ENCODE measurements at places on chromosomes 7 and 10.

DNA sequence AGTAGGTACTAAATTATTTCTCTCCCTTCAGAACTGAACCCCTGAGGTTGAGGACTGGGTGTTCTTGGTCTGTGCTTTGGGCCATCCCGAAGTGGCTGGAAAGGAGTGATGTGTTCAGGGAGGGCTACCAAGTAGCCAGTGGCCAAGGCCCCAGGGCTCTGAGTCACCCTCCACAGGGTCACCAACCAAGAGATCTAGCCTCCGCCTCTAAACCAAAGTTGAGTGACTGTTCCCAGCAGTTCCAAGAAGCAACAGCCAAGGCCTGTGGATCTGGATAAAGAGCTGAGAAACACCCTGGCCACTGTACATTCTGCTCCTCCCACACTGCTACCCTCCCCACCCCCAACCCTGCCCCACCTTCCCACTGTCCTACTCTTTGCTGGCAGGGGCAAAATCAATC is 35.5 kb upstream of the KCNMA1 start:
- DNase-seq, result no peak

- DNase-seq, result peak; percentile 84
These were observed 14.7 kb upstream of the MICALL2 start for GRCh38 chr7:1473864-1474512.

DNA sequence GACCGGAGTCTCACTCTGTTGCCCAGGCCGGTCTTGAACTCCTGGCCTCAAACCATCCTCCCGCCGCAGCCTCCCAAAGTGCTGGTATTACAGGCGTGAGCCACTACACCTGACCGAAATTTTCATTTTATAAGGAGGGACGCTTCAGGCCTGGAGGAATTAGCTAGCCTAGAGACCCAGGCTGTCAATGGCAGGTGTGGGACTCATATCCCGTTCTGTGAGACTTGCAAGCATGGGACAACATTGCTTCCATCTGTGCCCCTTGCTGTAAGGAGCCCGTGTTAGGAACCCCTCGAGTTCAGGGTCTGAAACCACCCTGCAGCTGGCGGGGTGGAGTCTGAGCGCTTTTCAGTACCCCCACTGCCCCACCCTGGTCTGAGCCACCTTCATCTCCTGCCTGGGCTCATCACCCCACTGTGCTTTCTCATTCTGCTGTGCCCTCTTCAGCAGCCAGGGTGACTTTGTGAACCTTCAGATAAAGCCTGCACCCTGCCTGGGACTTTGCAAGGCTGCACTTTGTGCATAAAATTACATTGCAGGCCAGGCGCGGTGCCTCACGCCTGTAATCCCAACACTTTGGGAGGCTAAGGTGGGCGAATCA is 1.3 kb upstream of the DAGLB start:
- no peak for DNase-seq

GRCh38 chr10:120975072-120975867 is 124.1 kb downstream of the WDR11 start:
- no peak for DNase-seq

GRCh38 chr10:35218339-35218955 is 91.8 kb downstream of the CREM start:
- peak; percentile 85 for DNase-seq

GRCh38 chr10:100730725-100731406 is 14.5 kb upstream of the PAX2 start:
- DNase-seq, result peak; percentile 7

DNA sequence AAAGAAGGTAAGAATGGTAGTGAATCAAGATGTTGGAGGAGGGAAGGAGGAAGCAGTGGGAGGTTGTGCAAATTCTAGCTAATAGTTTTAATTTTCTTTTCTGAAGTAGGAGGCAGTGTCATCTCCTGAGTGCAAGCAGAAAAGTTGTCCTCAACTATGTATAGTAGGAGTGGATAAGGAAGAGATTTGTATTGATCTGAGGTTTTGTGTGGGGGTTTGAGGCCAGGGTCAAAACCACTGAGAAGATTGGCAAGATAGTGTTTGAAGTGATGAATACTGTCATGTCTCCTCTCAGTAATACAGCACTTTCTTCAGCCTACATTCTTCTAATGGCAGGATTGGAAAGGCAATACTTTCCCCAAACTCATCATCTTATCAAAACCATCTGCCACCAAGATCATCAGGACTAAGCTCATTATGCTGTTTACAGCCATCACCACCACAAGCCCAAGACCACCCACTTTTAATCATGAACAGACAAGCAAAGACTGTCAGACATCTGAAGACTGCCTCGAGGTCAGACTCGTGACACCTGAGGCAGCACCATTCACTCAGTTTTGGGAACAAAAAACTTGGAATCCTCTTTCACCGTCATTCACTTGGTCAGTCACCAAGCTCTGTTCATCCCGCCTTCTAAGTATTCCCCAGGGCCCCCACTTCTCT is 1.5 kb upstream of the MIOS start:
- DNase-seq, result no peak

DNA sequence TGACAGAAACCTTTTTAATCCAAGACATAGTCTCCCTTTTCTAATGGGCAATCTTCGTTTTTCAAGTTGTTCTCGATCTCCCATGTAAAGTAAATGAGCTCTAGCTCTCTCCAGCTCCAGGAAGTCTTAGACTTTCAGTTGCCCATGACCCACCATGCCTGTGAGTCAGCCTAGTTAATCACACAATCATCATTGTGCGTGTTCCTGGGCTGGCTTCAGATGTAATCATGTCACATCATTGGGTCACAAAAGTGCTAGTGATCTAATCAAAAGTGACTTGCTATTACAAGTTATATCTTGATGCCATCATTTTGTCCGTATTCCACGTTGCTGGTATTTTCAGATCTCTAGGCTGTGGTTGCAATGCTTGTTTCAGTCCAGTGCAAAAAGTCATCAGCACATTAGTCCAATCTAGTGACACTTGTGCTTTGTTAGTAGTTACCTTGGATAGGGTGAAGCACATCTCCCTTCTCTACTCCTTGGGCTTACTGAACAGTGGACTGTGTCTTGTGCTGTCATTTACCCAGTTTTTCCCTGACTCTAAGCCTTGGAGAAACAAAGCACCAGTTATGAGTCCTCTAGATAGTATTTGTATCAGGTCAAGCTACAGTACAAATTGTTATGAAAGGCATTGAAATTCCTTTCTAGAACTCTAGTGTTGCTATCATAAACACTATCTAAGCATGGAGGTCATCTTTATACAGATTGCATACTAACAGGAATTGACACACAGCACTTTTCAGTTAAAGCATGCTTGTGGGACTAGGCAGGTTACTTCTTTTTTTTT is 316.6 kb downstream of the GFRA1 start:
- DNase-seq, result no peak

GRCh38 chr7:80858141-80858903 is 60.5 kb downstream of the SEMA3C start:
- no peak for DNase-seq

GRCh38 chr10:2111965-2112364 is 374.6 kb upstream of the ADARB2 start:
- DNase-seq, result no peak

GRCh38 chr10:49463605-49464004 is 67.7 kb upstream of the DRGX start:
- DNase-seq, result no peak

DNA sequence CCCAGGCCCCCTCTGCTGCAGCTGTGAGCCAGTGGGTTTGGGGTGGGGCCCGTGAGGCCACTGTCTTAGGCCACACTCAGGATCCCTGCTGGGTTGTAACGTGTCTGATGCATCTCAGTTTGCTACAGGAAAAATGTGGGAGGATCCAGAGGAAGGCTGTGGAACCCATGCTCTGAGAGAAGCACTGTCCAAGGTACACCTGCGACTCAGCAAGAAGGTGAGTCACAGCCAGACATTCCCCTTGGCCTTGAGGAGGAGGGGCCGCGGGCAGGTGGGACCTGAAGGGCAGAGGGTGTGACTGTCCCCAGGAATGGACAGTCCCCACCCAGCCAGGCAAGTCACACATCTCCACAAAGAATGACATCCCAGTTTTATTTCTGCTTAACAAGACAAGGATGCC is 27.8 kb upstream of the C10orf120 start:
- no peak for DNase-seq

- no peak for DNase-seq
These were observed 373.3 kb upstream of the GALNT17 start for GRCh38 chr7:70758646-70759045.

DNA sequence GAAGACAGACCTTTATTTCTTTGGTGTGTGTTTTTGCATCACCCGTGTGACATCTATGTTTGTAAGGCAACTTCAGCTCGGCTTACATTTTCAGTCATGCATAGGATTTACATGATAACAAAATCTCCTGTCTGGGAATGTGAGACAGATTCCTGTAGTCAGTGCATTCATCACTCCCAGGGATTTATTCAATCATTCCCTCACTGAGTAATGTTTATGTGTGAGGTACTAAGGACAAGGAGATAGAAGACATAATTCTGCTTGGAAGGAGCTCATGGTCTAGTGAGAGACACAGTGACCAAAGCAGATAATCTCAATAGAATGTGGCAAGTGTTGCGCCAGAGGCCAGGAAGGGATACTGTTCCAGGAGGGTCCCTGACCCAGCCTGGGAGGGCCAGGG is 35.2 kb upstream of the BMPER start:
- DNase-seq, result no peak

GRCh38 chr10:3748484-3748883 is 36.5 kb downstream of the KLF6 start:
- no peak for DNase-seq

- DNase-seq, result no peak
These were observed 424.4 kb downstream of the SDK1 start for GRCh38 chr7:3725155-3726059.

DNA sequence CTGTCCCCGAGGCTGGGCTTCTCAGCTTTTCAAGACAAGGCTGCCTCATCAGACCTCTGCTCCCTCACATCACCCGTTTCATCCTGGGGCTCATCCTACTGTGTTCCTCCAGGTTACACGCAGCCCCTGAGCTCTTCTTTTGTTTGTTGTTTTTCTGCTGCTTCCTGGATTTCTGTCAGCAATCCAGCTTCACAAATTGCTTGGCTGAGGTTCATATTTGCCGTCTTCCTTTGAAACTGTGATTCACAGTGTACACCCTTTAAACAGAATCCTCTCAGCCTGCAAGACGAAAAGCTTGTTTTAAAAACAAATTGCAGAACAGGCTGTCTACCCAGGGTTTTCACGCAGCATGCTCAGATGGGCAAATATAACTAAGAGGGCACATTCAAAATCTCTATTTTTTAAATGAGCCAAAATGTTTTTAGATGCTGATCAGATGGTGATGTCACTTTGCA is 39.1 kb upstream of the PARD3 start:
- no peak for DNase-seq

GRCh38 chr7:82694022-82694421 is 250.4 kb upstream of the CACNA2D1 start:
- no peak for DNase-seq

GRCh38 chr10:85212526-85212925 is 884.1 kb downstream of the CCSER2 start:
- no peak for DNase-seq

- peak; percentile 64 for DNase-seq
These were observed 33.8 kb upstream of the RBM20 start for GRCh38 chr10:110610308-110610774.

GRCh38 chr7:96671854-96672253 is 37.8 kb downstream of the SEM1 start:
- no peak for DNase-seq

DNA sequence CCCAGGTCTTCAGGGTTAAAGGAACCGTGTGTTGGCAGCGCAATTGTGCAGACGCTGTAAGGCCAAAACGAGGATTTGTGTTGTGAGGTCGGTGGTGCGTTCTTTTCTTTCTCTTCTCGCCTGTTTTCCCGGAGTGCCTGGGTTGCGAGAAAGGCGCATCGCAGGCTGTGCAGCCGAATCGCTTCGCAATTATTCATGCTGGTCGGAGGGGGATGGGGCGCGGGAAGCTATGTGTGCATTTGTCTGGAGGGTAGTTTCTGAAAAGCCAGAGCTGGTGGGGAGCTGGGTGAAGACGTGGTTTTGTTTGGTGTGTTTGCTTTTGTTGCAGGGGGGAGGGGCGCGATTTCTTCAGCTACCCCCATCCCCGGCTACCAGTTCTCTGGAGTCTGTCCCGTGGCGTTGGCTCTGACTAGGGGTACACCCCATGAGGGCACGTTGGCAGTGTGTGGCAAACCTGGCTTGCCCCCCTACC is 2.1 kb downstream of the MXI1 start:
- DNase-seq, result peak; percentile 59

GRCh38 chr7:50826371-50827172 is 43.9 kb upstream of the GRB10 start:
- no peak for DNase-seq

GRCh38 chr7:81248420-81248819 is 329.6 kb upstream of the SEMA3C start:
- no peak for DNase-seq

- DNase-seq, result no peak
These were observed 14.7 kb downstream of the SPAM1 start for GRCh38 chr7:123939784-123940183.

GRCh38 chr7:128815289-128815942 is 14.8 kb upstream of the FLNC start:
- DNase-seq, result no peak
